Spinal cord (tissue), 10 donors: ENCODE measurements at places on chromosomes 6 and 20. TPM values are rescaled to one million over a fixed set of nuclear protein-coding genes. Genes with fewer than 3 reads are reported as not detected.

SUMO4 gene
- 5.8 TPM for total RNA-seq

PPIL6 gene
- 15.3 TPM for total RNA-seq

DACT2 gene
- 11.7 TPM for total RNA-seq

TRIM15 gene
- not detected for total RNA-seq

HTR1B gene
- total RNA-seq: 5.2 TPM

KHDRBS2 gene
- total RNA-seq: 13.0 TPM
